Left lung (tissue), 14 donors: ENCODE measurements at places on chromosomes 3 and 15. TPM values are rescaled to one million over a fixed set of nuclear protein-coding genes. Genes with fewer than 3 reads are reported as not detected.

Gene NUSAP1
- total RNA-seq = 10.2 TPM

Gene OIP5
- 3.4 TPM for total RNA-seq

Gene CLSTN2
- total RNA-seq = 1.1 TPM

Gene ATP13A5
- 1.4 TPM for total RNA-seq
